NCI-H1092 (cell line): ENCODE measurements at places on chromosomes 12 and 14.

GRCh38 chr12:28130625-28131598 lies 59.3 kb upstream of the CCDC91 start:
- no peak for DNase-seq

DNA sequence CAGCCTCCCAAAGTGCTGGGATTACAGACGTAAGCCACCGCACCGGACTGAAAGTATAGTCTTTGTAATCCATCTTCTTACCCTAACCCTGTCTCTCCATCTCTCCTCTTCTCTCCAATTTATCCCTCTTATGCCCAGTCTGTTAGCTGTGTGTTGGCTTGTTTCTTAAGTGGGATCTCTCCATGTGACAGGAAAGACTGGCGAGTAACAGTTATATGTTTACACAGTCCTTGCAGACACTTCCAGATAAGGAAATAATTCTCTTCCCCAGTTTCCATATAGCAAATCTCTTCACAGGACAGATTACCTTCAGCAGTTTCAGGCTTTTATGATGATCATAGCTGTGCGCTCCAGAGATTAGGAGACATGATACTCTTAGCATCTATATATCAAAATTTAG lies 16.0 kb upstream of the DIP2B start:
- DNase-seq = no peak

DNA sequence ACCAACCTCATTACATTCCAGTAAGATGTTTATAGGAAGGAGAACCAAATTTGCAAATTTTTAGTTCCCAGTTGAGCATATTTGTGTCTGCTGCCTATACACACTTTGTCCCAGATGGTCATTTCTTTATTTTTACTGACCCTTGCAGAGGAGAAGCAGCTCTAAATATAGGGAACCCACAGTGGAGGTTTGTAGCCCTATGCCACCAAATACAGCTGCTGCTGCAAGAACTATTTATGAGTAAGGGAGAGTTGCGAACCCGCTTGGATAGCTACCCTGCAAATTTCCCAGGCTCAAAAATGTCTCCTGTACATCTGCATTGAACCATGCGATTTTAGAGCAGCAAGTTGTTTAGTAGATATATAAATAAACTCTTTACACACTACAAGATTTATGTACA lies 48.2 kb downstream of the NAV3 start:
- DNase-seq = no peak

GRCh38 chr12:49762468-49762847 lies 21.1 kb downstream of the TMBIM6 start:
- no peak for DNase-seq

- peak; percentile 54 for DNase-seq
Observed at GRCh38 chr12:103880299-103881142, 39.5 kb upstream of the NT5DC3 start.

GRCh38 chr14:34020014-34020413 lies 69.1 kb upstream of the EGLN3 start:
- no peak for DNase-seq

DNA sequence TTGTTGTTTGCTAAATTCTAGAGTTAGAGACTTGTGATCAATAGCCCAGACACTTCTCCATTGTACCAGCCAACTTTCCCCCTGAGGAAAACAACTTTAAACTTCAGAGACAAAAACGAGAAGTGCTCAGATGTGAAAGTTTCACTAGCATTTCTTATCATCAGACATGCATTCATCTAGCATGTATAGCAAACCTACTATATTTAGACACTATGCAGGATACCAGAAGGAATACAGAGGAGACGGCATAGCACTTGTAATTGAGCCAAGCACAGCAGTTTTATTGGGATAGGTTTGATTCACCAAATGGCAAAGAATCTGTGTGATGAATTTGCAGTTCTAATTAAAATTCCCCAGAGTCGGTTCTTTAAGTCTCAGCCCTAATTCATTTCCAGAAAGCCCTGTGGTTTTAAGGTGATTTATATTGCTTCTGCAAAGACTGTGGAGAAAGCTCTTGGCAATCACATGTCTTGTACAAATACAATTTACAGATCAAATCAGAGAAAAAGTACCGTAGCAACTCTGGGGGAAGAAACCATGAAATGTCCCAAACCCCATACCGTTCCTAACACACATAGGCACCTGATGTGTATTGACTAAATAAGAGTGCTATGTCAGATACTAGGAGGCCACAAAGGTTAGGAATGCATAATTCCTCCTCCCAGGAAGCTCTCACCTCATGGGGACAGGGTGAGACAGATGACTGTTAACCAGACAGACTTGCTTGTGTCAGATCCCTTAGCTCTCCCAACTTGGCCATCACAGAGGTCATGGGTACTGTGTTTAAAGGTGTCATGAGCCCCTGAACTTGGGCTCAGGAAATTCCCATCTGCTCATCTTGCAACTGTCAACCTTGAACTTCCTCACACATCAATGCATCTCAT lies 69.6 kb upstream of the KRAS start:
- no peak for DNase-seq

DNA sequence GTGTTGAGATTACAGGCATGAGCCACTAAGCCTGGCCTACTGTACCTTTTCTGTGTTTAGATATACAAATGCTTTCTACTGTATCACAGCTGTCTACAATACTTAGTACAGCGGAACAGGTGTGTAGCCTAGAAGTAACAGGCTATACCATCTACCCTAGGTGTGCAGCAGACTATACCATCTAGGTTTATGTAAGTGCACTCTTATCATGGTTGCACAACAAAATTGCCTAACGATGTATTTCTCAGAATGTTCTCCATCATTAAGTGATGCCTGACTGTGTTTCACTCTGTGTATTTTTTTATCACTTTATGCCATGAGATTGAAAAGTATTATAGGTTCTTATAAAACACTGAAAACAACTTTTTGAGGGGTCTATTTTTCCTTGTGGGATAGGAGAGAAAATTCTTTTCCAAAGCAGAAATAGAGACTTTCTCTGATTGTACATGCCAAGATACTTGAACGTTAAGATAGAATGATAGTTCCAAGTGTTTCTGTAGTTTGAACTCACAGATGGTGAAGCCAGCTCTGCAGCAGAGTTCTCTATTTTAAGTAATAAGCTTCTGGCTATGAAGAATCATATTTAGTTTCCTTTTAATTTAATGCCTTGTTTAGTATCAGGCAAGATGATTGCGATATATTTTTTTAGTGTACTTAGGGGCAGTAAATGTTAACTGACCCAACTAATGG lies 17.0 kb downstream of the TMPRSS12 start:
- DNase-seq = no peak

- DNase-seq = no peak
Observed at GRCh38 chr14:105329411-105330150, 15.0 kb downstream of the PACS2 start.

DNA sequence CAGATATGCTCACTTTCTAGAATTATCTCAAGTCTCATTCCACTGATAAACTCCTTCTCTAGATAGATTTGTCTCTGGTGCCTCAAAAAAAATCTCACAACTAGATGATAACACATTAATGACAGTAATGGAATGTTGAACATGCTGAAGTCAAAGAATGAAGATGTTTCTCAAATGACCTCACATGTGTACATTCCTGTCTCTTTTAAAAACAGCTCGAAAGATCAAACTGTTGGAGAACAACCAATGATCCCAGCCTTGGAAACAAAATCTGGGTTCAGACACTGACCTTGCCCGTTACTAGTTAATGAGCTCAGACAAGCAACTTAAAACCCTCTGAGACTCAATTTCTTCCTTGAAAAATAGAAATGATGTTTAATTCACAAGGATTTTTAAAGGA lies 44.7 kb upstream of the KCNJ8 start:
- DNase-seq = no peak

DNA sequence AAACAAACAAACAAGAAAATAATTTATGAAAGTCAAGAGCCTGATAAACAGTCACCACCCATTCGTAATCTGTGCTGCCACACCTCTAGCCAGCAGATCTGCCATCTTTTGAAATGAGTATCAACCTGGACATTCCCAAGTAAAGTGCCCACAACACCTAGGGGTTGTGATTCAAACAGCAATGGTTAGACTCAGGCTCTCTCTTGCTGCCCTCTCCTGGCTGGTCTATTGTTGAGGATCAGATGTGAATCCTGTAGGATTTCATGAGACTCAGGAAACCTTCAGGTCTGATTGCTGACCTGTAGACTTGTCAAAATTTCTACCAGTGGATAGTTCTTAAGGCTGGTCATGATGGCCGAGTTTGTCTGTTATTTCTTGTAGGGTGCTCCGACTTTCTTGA lies 26.8 kb downstream of the DGLUCY start:
- no peak for DNase-seq

- no peak for DNase-seq
Observed at GRCh38 chr12:130017591-130018449, 114.0 kb upstream of the TMEM132D start.

DNA sequence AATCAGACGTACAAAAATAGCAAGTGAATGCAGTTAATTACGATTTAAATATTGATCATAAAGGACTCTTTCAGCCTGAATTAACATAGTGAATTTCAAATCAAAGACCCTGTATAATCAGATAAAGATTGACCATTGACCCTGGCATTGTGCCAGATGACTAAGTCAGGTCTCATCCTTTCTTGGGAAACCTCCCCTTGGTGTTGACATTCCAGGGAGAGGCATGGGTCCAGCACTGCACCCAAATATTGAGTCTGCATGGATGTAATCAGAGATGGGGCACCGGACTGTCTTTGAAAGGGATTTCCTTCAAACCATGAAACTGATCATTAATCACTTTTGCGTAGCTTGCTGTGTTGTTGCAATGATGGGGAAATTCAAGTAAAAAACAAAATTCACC lies 1138.2 kb downstream of the BCL11B start:
- no peak for DNase-seq

DNA sequence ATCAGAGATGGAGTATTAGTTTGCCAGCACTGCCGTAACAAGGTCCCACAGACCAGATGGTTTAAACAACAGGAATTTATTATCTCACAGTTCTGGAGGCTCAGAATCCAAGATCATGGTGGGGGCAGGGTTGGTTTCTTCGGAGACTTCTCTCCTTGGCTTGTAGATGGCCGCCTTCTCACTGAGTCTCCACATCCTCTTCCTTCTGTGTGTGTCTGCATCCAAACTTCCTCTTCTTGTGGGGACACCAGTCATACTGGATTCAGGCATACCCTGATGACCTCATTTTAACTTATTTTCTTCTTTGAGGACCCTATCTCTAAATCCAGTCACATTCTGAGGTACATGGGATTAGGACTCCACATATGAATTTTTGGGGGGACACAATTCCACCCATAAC lies 455.5 kb downstream of the RGS6 start:
- DNase-seq = no peak

DNA sequence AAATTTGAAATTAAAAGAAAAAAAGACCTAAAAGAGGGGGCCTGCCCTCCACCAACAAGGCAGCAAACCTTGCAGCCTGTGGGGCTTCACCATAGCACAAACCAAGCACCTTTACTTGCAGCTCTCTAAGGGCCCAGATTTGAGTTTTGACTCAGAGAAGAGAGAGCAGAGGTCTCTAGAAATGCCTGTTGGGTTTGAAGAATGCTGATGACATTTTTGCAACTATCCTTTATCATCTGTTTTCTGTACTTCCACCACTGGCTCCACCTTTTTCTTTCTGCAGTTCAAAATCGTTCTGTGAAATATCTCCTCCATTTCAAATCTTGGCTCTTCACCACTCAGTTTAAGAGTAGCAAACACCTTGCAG lies 83.8 kb upstream of the HMGA2 start:
- no peak for DNase-seq

DNA sequence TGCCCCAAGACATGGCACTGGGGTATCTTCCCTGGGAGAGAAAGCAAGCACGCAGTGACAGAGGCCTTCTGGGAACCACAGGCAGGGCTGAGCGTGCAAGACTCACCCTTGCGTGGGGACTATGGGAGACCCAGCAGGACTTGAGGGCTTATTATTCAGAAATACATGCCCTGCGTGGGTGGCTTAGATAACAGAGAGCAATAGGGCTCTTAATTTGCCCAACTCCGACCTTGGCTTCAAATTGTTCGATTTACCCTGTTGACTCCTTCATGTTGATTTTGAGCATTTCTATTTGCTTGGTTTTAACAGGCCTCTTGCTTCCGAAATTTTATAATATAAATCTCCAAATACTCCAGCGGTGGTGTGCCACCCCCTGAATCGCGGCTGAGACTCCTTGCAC lies 5.1 kb upstream of the SERPINA1 start:
- no peak for DNase-seq

GRCh38 chr14:35506927-35507326 lies 27.0 kb upstream of the INSM2 start:
- DNase-seq = no peak

DNA sequence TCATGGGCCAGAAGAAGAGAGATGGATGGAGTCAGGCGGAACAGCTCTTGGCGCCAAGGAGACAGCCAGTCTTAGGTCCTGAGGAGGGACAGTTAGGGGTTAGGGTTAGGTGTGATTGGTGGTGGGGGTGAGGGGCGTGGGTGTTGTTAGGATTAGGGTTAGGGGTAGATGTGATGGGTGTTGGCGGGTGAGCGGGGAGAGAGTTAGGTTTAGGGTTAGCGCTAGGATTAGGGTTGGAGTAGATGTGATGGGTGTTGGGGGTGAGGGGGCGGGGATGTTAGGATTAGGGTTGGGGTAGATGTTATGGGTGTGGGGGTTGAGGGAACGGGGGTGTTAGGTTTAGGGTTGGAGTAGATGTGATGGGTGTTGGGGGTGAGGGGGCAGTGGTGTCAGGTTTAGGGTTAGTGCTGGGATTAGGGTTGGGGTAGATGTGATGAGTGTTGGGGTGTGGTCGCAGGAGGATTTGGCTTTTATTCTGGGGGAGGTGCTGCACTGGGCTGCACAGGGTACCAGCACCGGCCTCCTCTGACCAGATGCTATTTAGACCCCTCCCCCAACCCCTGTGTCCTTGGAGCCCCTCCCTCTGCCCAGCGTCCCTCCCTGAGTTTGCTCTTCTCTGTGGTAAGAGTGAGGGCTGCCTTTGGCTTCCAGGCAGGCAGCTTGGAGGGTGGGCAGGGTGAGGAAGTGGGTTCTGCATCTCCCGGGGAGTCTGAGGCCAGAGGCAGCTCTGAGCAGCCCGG lies 35.6 kb upstream of the FBRSL1 start:
- no peak for DNase-seq

- DNase-seq = no peak
Observed at GRCh38 chr12:124026755-124027745, 54.0 kb downstream of the ZNF664 start.

DNA sequence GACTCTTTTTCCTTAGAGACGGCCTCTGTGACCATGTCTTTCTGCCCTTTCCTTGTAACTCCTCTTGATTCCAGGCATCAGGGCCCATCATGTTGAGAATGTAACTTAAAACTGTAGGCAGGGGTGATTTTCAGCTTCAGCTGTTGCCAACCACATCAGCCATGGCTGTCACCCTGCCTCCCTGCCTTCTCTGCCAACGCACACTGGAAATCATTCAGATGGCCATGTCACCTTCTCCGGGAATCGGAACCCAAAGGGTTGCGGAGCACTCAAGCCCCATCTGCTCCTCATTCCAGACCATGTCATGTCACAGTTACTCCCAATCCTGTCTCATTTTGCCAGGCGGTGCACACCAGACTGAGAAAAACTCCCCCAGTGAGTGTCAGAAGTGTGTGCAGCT lies 72.1 kb downstream of the EMP1 start:
- no peak for DNase-seq
